Right atrium auricular region (tissue), 2 donors: ENCODE measurements at places on chromosomes 5 and 9. TPM values are rescaled to one million over a fixed set of nuclear protein-coding genes. Genes with fewer than 3 reads are reported as not detected.

DNA sequence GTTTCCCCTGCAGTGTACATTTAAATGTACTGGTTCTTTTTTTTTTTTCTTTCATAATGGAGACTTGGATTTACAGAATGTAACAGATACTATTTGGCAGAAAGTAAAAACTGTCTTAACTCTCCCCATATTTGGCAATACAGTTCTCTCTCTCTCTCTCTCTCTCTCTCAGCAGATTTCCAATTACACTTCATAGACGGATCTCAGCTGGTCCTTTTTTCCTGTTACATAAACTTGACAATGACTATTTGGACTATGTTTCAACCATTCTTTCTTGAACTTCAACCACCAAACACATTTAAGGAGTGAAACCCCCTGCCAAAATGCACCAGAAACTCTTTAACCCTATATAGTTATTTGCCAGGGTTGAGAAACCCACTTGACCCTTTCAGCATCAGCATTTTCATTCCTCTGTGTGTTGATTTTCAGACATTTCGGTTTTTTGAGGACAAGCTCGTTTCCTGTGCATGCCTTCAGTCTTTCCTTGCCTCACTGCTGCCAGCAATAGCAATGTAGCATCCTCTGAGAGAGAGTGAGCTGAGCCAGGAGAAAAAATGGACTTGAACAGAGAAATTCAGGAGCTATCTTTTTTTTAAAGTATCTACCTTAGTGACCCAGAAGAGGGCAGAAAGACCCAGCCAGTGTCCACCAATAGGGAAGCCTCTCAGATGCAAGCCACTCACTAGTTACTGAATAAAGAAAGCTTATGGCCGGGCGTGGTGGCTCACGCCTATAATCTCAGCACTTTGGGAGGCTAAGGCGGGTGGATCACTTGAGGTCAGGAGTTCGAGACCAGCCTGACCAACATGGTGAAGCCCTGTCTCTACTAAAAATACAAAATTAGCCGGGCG is 26.0 kb upstream of the GNA14 start:
- DNase-seq, result no peak

The SHC3 gene
- total RNA-seq, result 1.0 TPM

The CLK4 gene
- total RNA-seq, result 17.3 TPM

DNA sequence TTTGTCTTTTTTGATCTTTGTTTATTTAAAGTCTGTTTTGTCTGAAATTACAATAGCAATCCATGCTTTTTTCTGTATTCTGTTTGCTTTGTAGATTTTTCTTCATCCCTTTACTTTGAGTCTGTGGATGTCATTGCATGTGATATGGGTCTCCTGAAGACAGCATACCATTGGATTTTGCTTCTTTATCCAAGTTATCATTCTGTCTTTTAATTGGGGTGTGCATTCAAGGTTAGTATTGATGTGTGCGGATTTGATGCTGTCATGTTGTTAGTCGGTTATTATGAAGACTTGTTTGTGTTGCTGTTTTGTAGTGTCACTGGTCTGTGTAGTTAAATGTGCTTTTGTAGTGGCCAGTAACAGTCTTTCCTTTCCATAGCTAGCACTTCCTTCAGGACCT is 23.0 kb downstream of the POLK start:
- no peak for DNase-seq

The OR1Q1 gene
- total RNA-seq, result not detected

The EDIL3 gene
- total RNA-seq, result 9.0 TPM

The TSSK1B gene
- not detected for total RNA-seq

- no peak for DNase-seq
These were observed 18.3 kb upstream of the NEK6 start for GRCh38 chr9:124239249-124240073.
